ENCODE measurements at places on chromosomes 16 and 17.

- H3K27me3 ChIP-seq = peaks cover 39% of the 10 kb centered on the region
- DNase-seq = no peak
- peak overlapping the region; percentile 77 for H3K4me3 ChIP-seq
- no peaks in the 10 kb centered on the region for H3K36me3 ChIP-seq
Observed at GRCh38 chr17:77281904-77282367, 141.2 kb downstream of the SEC14L1 start.

DNA sequence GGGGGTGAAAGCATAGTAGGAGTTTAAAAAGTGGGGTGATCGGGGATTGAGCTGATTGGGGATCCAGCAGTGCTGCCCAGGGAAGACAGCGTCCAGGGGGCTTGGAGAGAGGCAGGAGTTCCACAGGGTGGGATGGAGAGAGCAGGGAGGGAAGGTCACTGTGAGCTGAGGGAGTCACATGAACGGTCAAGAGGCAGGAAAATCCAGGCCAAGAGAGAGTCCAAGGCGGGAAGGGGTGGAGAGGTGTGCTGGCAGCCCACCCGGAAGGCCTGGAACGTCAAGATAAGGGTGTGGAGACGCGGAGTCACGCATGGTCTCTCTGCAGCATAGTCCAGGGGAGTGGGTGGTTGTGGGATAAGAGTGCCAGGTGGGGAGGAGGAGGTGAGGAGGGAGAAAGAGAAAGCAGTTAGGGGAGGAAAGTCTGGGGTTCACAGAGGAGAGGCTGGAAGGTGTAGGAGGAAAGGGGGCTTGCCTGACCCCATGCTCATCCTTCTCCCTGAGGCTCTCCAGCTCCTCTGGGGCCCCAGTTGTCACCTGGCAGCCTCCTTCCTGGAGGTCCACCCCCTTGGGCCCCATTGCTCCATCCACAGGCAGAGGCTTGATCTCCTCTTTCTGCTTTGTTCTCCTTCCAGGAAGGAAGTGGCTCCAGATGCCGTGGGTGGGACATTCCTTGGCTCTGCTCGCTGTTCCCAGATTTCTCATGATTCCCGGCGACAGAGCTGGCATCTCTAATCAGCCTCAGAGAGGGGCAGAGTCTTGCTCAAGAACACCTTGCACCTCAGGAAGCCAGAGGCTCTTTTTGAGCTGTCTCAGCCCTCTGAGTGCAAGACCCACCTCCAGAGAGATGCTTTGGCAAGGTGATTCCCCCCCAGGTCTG, 28.7 kb downstream of the CCR7 start:
- peak overlapping the region; percentile 2 for H3K4me3 ChIP-seq
- no peak for DNase-seq
- H3K27me3 ChIP-seq = no peaks in the 10 kb centered on the region
- H3K27ac ChIP-seq = peak overlapping the region; percentile 38
- H3K4me1 ChIP-seq = peaks cover 88% of the 10 kb centered on the region
- peaks cover 3% of the 10 kb centered on the region for H3K36me3 ChIP-seq

- H3K27ac ChIP-seq = no peak within 1 kb of the TSS
- DNase-seq = no peak
- no peaks in the 10 kb centered on the region for H3K36me3 ChIP-seq
- H3K4me3 ChIP-seq = no peak within 1 kb of the TSS
- no peaks in the 10 kb centered on the region for H3K27me3 ChIP-seq
Observed at GRCh38 chr16:67979955-67980678, at the start of gene DPEP3. Gene DPEP3, minus strand, starts transcription at chr16:67980499. Its CDS starts 119 bp downstream, at chr16:67980380.

GRCh38 chr17:77383613-77384608, 243.1 kb downstream of the SEC14L1 start:
- no peaks in the 10 kb centered on the region for H3K27me3 ChIP-seq
- peaks cover 41% of the 10 kb centered on the region for H3K36me3 ChIP-seq
- peak overlapping the region; percentile 83 for H3K27ac ChIP-seq

DNA sequence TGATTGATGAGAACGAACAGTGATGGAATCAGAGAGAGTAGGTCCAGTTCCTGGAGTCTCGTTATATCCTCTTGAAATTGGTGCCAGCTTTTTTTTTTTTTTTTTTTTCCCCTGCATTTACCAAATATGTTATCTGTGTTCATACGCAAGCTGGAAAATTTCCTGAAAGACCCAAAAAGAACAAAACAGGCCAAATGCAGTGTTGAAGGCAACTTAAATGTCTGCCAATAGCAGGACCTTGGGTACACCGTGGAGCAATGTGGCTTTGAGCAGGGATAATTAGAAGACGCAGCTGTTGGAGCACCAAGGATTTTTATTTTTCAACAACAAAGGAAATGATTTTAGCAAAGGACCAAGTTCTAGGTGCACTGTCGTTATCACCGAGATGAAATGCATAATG, 105.0 kb downstream of the ABCC6 start:
- H3K4me3 ChIP-seq = no peak overlapping the region
- no peak for DNase-seq
- H3K4me1 ChIP-seq = peaks cover 6% of the 10 kb centered on the region
- no peak overlapping the region for H3K27ac ChIP-seq

DNA sequence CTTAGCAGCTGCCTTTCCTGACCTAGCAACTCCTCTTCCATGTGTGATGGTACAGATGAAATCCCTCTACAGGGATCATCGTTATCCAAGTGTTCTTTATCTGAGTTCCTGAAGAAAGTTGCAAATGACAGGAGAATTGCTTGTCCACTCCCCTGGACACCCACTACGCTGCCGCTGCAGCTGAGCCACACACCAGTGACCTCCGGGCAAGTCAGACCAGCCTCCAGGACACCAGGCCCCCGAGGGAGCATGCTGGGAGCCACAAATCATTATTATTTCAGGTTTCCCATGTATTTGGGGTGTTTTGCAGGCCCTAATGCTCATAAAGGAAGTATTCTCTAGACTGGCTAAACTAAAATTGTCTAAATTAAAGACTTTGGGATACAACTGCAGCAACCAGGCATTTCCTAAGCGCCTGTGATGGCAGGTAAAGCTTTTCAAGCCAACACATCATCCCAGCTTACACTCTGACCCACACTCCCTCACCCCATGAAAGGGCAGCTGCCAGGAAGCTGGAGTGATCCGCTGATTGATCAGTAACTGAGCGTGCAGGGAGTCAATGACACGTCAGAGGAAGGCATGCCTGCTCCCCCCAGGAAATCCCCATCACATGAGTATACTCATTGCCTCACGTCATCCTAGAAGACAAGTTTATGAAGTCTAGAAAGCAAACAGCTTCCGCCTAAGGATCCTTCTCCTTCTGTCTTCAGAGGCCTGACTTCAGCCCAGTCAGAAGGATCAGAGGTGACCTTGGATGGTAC, 14.4 kb downstream of the FA2H start:
- H3K27me3 ChIP-seq = peaks cover 3% of the 10 kb centered on the region
- no peak for DNase-seq
- H3K36me3 ChIP-seq = no peaks in the 10 kb centered on the region
- H3K4me1 ChIP-seq = no peaks in the 10 kb centered on the region

DNA sequence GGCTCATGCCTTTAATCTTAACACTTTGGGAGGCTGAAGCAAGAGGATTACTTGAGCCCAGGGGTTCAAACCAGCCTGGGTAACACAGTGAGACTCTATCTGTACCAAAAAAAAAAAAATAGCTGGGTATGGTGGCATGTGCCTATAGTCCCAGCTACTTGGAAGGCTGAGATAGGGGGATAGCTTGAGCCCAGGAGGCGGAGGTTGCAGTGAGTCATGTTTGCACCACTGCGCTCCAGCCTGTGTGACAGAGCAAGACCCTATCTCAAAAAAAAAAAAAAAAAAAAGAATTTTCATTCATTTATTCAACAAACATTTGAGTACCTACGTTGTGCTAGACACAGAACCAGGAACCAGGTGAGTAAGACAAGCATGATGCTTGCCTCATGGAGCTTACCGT, 73.6 kb upstream of the MRTFB start:
- peaks cover 22% of the 10 kb centered on the region for H3K4me1 ChIP-seq
- no peaks in the 10 kb centered on the region for H3K27me3 ChIP-seq
- no peak for DNase-seq
- H3K27ac ChIP-seq = peak overlapping the region; percentile 22
- H3K36me3 ChIP-seq = no peaks in the 10 kb centered on the region
- H3K4me3 ChIP-seq = no peak overlapping the region

DNA sequence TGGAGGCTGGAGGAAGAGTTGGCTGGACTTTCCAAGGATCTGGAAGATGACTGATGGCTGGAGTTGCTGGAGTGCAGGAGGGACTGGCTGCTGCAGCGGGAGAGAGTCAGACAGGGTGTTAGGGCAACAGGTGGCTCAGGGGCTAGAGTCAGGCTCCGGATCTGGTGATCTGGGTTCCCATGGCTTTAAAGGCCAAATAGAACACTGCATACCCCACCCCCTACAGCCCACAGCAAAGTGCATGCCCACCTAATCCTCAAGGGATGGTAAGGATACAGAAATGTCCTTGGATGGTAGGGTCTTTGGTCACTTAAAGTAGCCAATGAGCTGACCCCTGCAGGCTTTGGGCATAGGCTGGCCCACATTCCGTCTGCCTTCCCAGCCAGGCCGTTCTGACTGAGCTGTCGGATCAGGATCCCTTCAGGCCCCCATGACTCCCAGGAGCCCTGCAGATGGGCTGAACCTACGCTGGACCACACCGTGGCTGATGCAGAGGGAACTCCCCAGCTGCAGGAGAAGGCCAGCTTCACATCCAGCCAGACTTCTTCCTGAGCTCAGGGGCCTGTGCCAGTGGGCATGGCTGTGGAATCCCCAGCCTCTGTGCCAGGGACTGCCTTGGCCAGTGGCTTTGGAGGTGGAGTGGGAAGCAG, 13.9 kb downstream of the TNS4 start:
- H3K4me1 ChIP-seq = peaks cover 65% of the 10 kb centered on the region
- DNase-seq = no peak
- H3K4me3 ChIP-seq = no peak overlapping the region
- H3K27ac ChIP-seq = no peak overlapping the region
- peaks cover 3% of the 10 kb centered on the region for H3K36me3 ChIP-seq
- H3K27me3 ChIP-seq = no peaks in the 10 kb centered on the region

GRCh38 chr17:41678907-41679739, 9.6 kb upstream of the EIF1 start:
- peak; percentile 82 for DNase-seq
- H3K4me3 ChIP-seq = peak overlapping the region; percentile 84

DNA sequence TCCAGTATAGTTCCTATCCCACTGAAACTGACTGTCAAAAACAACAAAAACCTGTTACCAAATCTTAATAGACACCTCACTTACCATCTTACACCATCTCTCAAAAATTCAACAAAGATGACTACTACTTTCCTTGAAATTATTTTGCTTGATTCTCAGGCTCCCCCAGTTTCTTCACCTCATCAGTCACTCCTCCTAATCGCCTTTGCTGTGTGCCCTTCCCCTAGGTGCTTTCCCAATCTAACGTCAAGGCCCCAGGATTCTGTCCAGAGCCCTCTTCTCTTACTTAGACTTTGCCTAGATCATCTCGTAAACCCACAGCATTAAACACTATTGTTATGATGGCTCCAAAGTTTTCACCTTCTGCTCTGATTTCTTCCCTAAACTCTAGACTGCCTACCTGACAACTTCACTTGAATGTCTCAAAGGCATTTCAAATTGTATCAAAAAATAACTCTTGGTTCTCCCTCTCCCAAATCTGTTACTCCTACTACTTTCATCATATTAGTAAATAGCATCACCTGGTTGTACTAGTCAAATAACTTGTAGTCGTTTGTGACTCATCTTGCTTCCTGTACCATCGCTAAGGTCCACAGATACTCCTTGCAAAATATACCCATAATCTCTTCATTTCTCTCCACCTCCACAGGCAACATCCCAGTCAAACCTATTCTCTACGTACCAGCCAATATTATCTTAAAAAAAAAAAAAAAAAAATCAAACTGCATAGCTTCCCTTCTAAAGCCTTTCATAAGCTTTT, 18.0 kb downstream of the C16orf87 start:
- no peaks in the 10 kb centered on the region for H3K27me3 ChIP-seq
- DNase-seq = no peak
- no peak overlapping the region for H3K4me3 ChIP-seq
- H3K4me1 ChIP-seq = peaks cover 41% of the 10 kb centered on the region
- peaks cover 47% of the 10 kb centered on the region for H3K36me3 ChIP-seq

DNA sequence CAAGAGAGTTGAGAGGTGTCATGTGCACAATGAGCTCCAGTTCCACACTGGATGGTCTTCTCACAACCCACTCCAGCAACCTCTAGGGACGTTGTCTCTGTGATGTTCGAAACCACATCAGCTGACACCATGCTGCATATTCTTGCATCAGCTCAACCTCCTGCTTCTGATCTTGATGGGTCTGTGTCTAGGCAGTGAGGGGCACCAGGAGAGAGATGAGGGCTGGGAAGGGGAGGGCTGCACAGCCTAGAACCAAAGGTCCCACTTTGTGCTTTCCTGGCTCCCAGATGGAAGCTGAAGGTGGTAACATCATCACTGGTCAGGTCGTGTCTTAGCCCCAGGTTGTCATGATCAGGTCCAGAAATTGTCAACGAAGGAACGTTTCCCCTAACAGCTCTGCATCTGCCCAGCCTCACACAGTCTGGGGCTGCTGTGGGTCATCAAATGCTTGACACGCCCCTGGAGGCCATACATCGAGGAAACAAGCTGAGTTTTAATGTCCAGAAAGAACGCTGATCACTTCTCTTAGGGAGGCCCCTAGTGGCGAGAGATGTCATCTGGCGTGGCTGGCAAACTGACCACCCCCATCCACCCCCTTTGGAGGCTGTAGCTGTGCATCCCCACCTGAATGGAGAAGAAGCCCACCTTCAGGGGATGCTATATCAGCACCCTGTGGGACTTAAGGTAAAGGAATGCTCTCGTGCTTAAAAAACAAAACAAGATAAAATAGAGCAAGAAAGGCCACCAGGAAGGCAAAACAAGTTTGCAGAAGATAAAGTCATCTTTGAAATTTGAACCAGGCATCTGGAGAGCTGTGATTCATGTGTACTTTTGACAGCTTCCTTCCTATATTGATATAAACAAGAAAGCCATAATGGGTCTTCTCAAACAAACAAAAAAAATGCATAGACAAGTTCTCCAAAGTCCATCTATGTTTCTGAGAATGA, 58.3 kb downstream of the WIPI1 start:
- H3K4me1 ChIP-seq = peaks cover 31% of the 10 kb centered on the region
- H3K36me3 ChIP-seq = peaks cover 34% of the 10 kb centered on the region
- no peak for DNase-seq
- peak overlapping the region; percentile 52 for H3K4me3 ChIP-seq

DNA sequence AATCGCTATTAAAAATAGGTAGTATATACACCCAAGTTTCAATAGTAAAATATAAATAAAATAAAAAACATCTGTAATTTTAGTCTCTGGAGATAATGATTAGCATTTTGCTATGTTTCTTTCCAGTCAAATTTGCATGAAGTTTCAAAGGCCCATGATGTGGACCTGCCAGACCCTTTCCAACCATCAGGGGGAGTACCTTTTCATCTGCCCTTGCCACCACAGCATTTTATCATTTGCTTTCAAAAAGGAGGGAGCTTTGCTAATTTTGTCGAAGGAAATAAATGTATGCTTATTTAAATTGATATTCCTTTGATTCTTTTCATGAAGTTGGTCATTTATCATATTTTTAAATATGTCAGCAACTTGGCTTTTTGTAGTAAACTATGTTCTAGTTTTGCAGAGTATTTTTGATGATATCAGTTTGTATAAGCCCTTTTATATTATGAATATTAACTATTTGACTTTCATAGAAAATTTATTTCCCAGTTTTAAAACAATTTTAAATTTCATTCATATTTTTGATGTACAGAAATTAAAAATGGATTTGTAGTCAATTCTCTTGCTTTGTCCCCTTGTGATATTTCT, 115.2 kb upstream of the NETO2 start:
- H3K27ac ChIP-seq = no peak overlapping the region
- H3K36me3 ChIP-seq = peaks cover 8% of the 10 kb centered on the region
- no peaks in the 10 kb centered on the region for H3K4me1 ChIP-seq
- no peak for DNase-seq

Data from T-helper 2 cell treated with Interferon-gamma antibody and Interleukin-4, amounts not matched to agents 5 μg/mL and 100 μg/mL, for 36 hours (primary cell).